ENCODE measurements at places on chromosomes 5 and 9. TPM values are rescaled to one million over a fixed set of nuclear protein-coding genes. Genes with fewer than 3 reads are reported as not detected.
A peak's percentile ranks its signal among the peaks of the same experiment; 100 is the strongest.

GABRP gene
- 0.06 TPM for polyA plus RNA-seq

UBE2QL1 gene
- 0.46 TPM for polyA plus RNA-seq

SPINK6 gene
- not detected for polyA plus RNA-seq

- no peak for DNase-seq
Measured at GRCh38 chr9:99259231-99259918, 37.3 kb downstream of the SEC61B start.

DNA sequence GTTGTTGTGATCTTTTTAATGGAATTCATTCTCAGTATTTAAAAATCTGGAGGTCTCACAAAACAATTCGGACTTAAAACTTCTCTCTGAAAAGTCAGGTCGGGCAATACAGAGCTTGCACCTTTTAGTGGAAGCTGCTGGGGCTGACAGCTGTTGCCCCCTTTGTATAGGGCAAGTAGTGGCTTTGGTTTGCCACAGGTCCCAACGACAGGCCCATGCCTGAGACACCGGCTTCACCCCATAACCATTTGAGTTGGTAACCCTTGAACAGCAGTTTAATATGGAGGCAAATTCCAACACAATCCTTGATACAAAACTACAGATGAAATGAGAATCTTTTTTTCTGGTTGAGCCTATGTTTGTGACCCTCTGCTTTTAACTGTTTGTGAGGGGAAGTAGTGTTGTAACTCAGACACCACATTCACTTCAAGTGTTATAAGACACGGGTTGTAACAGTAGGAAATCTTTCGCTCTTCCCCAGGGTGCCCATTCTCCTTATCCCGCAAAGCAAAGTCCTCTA is 752 bp upstream of the GLRX start:
- DNase-seq, result no peak

DNA sequence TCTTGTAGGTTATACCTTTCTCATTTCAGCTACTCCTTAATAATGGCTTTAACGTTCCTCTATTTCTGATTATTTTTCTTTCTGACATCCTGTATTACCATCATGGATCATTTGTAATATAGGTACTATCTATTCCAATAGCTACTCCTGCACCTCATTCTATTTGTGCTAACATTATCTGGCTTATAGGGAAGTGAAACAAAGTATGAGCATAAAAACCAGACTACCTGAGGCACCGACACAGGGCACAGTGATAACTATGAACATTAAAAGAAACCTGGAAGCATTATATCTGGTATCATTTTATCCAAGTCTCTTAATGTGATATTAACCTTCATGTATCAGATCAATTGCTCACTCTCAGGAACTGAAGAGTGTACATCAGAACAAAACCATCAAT is 407.3 kb downstream of the DMRT2 start:
- DNase-seq, result no peak

- peak; percentile 74 for DNase-seq
Measured at GRCh38 chr9:114804505-114804904, 1.3 kb downstream of the TNFSF15 start.

DNA sequence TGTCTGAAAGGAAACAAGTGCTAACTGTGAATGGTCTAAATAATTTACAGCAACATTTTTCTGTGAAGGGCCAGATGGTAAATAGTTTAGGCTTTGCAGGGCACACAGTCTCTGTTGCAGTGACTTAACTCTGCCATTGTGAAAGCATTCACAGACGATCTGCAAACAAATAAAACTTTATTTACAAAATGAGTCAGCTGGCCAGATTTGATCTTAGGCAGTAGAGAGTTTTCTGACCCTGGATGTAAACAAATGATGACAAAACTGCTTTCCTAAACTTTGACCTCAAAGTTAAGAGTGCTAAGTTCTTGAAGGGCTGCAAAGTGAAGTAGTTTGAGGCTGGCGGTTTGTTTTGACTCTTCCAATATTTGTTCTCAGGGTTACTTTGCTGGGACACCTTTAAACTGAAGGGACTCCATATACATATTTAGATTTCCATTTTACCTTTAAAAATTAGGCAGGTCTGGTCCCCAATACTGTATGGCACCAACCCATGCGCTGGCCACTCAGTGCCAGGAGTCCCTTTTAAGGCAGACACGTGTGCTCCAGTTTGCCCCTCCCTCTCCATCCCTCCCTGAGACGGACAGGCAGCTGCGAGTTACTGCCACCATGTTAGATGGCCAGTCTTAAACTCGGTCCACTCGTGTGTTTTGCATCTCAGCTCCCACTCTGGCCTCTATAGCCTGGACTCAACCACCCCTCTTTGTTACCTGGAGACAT is 4.0 kb upstream of the ADAMTS16 start:
- DNase-seq, result no peak

DNA sequence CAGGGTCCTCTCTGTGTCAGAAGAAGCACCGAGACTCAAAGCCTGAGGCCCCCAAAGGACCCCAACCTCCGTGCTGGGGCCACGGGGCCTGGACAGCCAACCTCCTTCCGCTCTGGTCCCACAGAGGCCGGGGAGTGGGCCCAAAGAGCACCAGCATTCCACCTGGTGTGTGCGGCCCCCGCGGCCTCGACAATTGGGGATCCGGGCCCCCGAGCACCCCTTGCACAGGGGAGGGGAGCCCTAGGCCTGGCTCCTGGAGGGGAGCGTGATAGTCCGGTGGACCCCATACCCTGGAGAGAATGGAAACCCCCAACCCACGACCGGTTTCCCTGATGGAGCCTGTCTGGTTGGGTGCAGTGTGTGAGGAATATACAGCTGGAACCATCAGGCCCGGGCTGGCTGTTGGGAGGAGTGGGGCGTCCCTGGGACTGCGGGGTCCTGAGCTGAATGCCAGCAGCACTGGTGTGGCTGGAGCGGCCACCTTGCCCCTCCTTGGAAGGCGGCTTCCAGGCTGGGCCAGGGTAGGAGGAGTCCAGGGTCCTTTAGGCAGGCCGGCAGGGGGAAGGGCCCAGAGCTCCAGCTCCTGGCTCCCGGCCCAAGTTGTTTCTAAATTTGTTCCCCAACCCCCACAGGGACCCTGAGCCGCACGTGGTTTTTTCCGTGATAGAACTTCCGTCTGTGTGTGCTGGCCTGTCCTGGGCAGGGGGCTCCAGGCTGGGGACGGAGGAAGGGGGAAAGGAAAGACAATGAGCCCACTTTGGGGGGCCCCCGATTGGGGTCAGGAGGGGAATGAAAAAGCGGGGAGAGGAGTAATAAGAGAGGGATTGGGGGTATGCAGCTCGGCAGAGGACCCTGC is 825 bp upstream of the TOR4A start:
- DNase-seq, result no peak

- no peak for DNase-seq
Measured at GRCh38 chr5:90015584-90016018, 394.0 kb downstream of the CETN3 start.

- no peak for DNase-seq
Measured at GRCh38 chr5:157484768-157485167, 24.8 kb downstream of the NIPAL4 start.

DNA sequence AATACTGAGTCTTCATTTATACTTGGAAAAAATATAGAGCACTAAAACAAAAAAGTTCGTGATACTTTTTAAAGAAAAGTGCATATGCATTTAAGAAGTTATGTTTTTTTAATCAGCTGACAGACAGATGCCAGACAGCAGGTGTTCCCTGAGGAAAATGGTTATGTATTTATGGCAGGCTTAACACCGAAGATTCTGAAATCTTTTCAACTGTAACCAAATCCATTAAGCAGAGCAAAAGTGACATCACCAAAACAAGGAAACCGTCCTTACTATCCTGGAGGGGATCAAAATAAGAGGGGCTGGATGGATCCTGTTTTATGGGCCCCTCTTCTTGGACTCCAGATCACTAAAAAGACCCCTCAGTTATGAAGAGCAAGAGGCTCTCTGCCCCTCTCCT is 404.9 kb upstream of the ADAMTS16 start:
- no peak for DNase-seq

DNA sequence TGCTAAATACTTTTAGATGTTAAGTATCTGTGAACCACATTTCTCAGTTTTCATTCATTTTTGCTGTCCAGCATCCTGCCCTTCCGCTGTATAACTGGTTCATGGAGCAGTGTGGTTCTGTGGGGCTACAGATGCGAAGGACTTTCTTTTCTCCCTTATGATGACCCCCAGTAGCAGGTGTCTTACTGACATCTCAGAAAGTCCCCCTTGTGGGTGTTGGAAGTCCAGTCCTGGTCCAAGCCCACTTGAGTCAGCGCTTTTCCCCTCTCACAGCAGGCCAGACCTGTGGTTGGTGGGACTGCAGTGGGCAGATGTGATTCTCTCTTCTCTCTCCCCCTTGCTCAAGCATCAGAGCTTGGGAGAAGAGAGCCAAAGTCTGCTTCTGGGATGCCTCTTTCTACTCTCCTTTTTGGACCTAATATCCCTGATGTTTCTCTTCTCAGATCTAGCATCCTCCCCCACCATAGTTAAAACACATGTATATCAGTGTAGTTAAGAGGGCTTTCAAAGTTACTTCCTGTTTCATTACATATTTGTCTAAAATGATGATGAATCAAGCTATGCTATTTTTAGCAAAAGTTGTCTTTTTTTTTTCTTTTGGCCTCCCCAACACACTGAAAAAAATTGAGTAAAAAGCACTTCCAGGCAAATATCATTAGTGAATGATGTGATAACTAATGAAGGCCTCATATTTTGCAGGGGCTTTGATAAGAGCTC is 119.5 kb upstream of the ZNF618 start:
- DNase-seq, result no peak

GRCh38 chr9:120531683-120532300 is 48.2 kb downstream of the CDK5RAP2 start:
- DNase-seq, result no peak

GRCh38 chr5:97135868-97136267 is 6.5 kb downstream of the LIX1 start:
- DNase-seq, result no peak

DNA sequence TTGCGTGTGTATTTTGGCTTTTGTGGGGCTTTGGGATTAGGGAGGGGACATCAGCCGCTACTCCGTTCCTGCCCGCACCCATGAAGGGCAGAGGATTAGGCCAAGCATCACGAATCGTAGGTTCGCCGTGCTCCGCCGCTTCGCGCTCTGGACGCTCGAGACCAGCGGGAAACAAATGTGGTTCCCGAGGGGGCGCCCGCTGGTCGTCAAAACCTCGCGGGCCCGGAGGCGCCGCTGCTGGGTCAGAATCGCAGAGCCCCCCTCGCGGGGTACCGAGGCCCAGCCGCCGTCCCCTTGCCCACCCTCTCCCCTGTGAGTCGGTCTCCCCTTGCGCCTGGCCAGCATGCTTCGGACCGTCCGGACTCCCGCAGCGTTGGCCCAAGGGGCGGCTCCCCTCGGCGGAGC is 2.3 kb upstream of the PAX5 start:
- no peak for DNase-seq

DNA sequence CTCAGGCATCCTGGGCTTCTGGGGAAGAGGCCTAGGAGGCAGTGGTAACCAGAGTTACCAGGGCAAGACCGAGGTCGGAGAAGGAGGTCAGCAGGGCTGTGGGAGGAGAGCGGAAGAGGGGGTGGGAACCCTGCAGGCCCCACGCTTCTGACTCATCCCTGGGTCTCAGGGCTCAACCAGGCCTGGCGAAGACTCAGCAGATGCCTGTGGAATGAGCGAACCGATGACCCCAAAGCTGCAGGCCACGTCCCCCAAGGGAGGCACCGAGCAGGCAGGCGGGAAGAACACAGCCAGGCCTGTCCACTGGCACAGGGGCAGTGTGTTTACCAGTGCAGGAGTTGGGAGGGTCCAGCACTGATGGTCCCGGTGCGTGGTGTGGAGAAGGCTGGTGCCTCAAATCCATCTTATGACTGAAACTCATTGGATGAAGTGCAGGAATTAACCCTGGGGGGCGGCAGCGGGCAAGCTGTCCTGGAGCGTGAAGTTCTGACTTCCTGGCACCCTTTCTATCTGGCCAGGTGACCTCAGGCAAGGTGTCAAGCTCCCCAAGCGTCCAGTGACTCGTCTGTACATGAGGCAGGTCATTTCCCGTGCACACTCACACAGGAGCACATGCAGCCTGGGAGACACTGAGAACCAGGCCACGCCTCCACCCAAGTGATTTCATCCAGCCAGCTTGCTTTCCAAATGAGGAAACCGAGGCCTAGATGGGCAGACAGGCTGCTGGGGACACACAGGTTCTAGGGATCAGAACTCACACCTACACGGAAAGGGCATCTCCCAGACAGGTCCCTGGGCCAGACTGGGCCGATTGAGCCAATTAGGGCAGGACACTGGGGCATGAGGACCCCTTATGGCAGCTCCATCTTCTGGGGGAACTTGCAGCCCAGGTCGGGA is 69.1 kb downstream of the ADAMTS2 start:
- no peak for DNase-seq

DNA sequence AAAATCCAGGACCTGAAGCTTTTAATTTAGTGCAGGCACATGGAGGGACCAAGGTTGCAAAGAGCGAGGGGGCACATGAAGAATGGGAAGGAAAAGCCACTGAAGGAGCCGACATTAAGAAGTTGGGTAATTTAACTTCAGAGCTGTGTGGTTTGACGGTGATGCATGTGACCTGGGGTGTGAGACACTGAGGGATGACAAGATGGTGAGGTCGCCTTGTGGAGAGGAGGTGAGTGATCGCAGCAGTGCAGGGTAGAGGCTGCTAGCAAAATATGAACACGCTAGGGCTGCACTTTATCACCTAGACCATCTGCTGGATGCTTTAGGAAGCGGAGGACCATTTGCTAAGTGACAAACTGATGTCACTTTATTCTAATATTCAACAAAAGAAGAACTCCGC is 339.0 kb upstream of the KIF2A start:
- DNase-seq, result no peak

DNA sequence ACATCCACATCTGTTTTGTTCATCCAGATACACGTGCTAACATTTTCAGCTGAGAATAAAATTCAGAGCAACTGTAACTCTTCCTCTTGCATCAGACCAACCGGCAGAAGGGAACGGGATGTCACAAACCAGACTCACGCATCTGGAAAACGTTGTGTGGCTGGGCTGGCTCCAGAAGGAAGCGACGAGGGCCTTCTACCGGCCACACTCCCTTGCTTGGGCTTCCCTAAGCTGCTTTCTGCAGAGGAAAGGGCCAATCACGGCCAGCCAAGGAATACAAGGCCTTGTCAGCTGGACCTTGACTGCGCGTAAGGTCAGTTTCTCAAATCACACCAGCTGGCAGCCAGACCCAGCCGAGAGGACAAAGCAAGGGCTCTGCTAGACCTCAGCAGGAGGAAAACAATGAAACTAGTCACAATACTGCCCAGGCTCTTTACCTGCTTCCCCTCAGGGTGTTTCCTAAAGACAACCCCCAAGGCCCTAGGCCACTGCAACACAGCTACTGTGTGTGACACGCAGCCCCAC is 106.1 kb downstream of the THBS4 start:
- no peak for DNase-seq

All from urinary bladder (tissue), 4 donors.